ENCODE measurements at places on chromosomes 16 and 17.
A peak's percentile ranks its signal among the peaks of the same experiment; 100 is the strongest.

- peak; percentile 94 for DNase-seq
Measured at GRCh38 chr16:53071748-53072301, 17.0 kb downstream of the CHD9 start.

- no peak for DNase-seq
Measured at GRCh38 chr16:3317315-3317999, 12.2 kb downstream of the ZNF75A start.

DNA sequence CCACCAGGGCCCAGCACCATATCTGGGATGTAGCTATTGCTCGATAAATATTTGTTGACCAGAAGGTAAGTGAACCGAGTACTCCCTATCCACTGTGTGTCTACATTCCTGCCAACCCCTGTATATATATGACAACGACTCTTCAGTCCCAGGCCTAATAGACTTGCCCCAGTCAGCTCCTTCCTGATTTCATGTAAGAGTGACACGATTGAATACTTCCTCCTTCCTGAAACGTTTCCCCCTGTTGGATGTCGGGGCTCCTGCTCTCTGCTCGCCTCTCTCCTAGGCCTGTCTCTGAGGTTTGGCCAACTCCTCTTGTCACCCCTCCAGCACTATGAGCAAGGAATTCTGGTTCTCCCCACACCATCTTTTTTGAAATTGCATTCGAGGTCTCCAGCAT, 178.9 kb downstream of the PRKCA start:
- no peak for DNase-seq

GRCh38 chr17:80261159-80261894, 675 bp downstream of the RNF213 start:
- peak; percentile 49 for DNase-seq

- no peak for DNase-seq
Measured at GRCh38 chr16:46713634-46714033, 24.2 kb downstream of the ORC6 start.

DNA sequence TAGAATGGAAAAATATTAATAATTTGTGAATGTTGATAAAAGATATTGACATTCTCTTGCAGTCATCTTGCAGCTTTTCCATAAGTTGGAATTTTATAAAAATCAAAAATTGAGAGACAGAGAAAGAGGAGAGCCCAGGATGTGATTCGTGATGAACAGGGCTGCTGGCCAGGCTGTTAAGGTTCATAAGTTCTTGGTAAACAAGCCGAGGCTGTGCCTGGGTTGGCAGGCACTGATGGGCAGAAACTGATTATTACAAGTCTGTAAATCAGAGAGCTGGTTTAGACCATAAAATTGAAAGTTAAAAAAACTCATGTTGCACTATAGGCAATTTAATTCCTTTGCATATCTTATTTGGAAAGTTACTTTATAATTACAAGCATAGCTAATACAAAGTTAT, 533.7 kb downstream of the HAPSTR1 start:
- no peak for DNase-seq
